ENCODE measurements at places on chromosomes 13 and 19. TPM values are rescaled to one million over a fixed set of nuclear protein-coding genes. Genes with fewer than 3 reads are reported as not detected.
A peak's percentile ranks its signal among the peaks of the same experiment; 100 is the strongest.

GRCh38 chr13:60583196-60583888 lies 186.3 kb downstream of the TDRD3 start:
- H3K4me1 ChIP-seq = no peaks in the 10 kb centered on the region
- H3K36me3 ChIP-seq = no peaks in the 10 kb centered on the region
- no peak for DNase-seq
- H3K27me3 ChIP-seq = no peaks in the 10 kb centered on the region
- H3K27ac ChIP-seq = no peak overlapping the region

DNA sequence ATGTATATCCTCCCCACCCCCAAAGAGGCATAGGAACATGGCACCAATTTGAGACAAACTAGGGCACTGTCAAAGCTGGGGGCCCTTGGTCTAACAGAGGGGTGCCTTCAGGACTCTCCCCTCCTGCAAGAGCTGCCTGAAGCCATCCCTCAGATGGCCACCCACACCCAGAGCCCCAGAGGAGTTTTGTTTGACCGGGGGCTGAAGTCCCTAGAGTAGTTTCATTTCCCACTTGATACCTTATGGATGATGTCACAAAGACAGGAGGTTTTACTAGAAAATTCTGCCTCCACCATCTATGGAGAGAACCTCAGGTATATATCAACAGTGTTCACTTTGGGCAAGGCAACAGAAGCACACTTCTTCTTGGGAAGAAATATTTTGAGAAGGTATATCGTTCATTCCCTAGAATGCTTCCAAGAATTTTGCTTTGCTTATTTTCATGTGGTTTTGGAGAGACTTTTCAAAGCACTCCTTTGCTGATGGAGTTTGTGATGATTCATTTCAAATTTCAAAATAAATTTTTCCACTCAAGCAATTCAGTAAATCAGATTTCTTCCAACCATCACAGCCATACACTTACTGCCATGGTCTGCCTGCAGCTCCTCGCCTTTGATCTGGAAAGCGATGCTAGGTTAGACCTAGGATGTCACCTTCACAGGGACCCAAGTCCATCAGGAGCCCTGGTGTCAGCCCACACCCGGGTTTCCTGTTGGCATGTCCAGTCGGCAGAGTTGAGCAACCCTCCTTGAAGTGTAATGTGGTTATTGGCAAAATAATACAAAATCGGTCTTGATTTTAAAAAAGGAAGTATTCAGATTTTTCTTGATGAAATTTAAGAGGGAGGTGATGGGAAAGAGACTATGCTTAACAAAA lies 207.0 kb downstream of the SHISA2 start:
- no peak for DNase-seq
- H3K4me1 ChIP-seq = peaks cover 19% of the 10 kb centered on the region
- H3K36me3 ChIP-seq = no peaks in the 10 kb centered on the region
- no peaks in the 10 kb centered on the region for H3K27me3 ChIP-seq
- no peak overlapping the region for H3K27ac ChIP-seq
- no peak overlapping the region for H3K4me3 ChIP-seq

DNA sequence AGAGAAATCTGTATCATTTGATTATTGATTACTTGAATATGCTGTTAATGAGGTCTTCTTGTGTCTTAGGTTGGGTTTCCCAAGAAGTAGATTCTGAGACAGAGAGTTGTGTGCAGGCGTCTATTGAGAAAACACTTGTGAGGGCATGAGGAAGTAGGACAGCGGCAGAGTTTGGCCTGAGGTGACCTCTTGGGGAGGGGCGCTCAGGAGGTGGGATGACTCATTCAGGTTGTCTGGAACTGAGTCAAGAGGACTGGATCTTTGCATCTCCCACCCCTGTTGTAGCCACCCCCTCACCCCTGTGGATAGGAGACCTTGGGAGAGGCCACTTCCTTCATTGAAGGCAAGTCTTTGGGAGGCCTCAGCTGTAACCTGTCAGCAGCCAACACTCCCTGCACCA lies 35.2 kb upstream of the WDFY2 start:
- DNase-seq = no peak
- no peaks in the 10 kb centered on the region for H3K36me3 ChIP-seq
- H3K27ac ChIP-seq = no peak overlapping the region
- H3K27me3 ChIP-seq = no peaks in the 10 kb centered on the region
- no peak overlapping the region for H3K4me3 ChIP-seq

GRCh38 chr13:45332036-45332830 lies 8.8 kb downstream of the TPT1 start:
- peak; percentile 54 for DNase-seq
- H3K4me1 ChIP-seq = peaks cover 35% of the 10 kb centered on the region
- no peak overlapping the region for H3K4me3 ChIP-seq
- H3K36me3 ChIP-seq = peaks cover 32% of the 10 kb centered on the region
- H3K27ac ChIP-seq = peak overlapping the region; percentile 15
- H3K27me3 ChIP-seq = no peaks in the 10 kb centered on the region

DNA sequence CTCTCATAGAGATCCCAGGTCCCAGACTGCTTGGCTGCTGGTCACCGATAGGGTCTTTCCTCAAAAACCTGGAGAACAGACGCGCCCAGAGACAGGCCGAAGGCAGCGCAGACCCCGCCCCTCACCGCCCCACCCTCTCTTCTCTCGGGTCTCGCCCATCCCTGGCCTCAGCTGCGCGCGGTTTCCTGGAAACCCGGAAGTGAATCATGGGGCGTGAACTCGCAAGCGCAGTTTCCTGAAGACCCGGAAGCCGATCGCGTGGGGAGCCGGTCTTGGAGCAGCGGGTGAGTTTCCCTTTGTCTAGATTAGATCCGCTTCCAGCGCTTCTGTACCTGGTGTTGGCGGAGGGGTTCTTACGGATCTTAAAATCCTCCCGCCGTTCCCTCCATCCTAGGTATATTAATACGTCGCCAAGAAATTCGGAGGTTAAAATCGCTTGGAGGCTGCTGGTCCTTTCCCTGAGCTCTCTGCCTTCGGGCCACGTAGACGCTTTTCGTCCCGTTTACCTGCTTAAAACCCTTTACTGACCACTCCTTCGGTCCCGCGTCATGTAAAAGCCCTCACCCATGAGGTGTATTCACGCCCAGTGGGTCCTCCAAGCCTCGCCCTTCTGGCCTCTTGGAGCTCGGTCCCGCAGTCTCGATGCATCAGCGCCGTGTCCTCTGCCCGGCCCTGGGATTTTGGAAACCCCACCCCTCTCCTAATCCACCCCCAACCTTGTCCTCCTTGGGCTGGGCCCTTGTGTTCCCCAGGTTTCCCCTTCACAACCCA lies at the start of gene ZNF578:
TSS of gene ZNF578 (plus strand) at position 230 of the 771 bp plus-strand sequence. CDS start 48,293 bp downstream, outside the sequence.
- peak within 1 kb of the TSS; percentile 67 for H3K4me3 ChIP-seq
- H3K36me3 ChIP-seq = peaks cover 6% of the 10 kb centered on the region
- peak within 1 kb of the TSS; percentile 44 for H3K27ac ChIP-seq
- no peaks in the 10 kb centered on the region for H3K4me1 ChIP-seq

DNA sequence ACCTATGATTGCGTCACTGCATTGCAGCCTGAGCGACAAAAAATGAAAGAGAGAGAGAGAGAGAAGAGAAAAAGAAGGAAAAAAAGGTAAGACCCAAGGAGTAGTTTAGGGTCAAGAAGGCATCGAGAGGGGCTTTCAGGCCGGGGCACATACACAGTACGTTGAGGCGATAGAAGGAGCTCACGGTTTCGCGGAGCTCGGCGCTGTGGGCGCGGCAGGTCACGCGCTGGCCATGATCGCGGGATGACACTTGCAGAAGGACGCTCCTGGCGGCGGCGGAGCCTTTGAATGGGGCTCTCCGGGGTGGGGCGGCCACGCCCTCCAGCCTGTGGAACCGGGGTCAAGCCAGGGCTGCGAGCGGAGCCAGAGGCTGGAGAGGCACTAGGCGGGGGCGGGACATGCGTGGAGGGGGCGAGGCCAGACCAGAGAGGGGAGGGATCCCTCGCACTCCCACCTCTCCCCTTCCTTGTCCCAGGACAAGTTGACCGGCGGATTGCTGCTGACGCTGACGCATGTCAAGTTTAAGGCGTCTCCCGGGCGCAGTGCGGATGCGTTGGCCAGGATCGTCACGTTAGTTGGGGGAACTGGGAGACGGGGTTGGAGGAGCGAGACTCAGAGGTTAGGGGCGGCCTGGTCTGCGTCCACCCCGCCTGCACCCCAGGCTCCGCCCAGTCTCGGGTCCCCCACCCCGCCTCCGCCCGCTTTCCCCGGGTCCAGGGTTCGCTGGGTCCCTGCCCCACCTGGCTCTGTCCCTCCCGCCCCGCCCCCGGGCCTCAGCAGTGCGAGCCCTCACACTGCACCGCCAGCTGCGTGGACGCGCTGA lies 6.9 kb downstream of the NPHS1 start:
- H3K4me3 ChIP-seq = no peak overlapping the region
- no peaks in the 10 kb centered on the region for H3K4me1 ChIP-seq
- no peak for DNase-seq
- peaks cover 20% of the 10 kb centered on the region for H3K27me3 ChIP-seq

GRCh38 chr19:48635966-48636858 lies 967 bp downstream of the DBP start:
- no peaks in the 10 kb centered on the region for H3K27me3 ChIP-seq
- H3K4me1 ChIP-seq = peaks cover 26% of the 10 kb centered on the region
- H3K36me3 ChIP-seq = no peaks in the 10 kb centered on the region
- H3K27ac ChIP-seq = no peak overlapping the region
- H3K4me3 ChIP-seq = peak overlapping the region; percentile 57
- DNase-seq = no peak

DNA sequence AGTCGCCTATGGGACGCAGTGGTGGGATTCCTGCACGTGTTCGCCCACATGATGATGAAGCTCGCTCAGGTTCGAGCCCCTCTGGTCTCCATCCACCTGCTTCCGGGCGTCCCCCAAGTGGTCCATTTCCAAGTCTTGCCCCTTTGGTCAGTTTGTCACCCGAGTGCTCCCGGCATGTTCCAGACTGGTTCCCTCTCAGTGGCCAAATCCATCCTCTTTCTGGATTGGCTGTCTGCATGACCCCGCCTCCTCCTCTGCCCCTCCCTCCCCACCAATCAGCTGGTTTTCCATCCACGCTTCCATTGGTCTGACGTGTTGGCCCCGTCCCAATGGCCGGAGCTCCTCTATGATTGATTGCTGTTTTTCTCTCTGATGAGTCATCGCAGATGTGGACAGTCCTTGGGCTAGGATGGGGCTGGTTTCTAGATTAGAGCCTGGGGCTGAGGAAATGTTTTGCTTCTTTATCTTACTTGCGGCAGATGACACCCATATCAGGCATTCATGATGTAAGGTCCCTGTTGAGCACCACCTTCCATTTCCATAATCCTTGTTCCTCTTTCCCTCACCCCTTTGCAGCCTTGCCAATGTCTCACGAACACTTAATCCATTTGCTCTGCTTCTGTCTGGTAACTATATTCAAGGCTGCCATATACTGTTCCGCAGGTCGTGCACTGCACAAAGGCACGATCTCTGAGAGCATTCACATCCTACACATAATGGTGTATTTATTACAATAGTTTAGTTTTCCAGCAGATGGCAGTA lies 73.8 kb downstream of the MAP4K1 start:
- no peak overlapping the region for H3K4me3 ChIP-seq
- no peaks in the 10 kb centered on the region for H3K4me1 ChIP-seq
- H3K27ac ChIP-seq = no peak overlapping the region
- H3K36me3 ChIP-seq = peaks cover 33% of the 10 kb centered on the region

DNA sequence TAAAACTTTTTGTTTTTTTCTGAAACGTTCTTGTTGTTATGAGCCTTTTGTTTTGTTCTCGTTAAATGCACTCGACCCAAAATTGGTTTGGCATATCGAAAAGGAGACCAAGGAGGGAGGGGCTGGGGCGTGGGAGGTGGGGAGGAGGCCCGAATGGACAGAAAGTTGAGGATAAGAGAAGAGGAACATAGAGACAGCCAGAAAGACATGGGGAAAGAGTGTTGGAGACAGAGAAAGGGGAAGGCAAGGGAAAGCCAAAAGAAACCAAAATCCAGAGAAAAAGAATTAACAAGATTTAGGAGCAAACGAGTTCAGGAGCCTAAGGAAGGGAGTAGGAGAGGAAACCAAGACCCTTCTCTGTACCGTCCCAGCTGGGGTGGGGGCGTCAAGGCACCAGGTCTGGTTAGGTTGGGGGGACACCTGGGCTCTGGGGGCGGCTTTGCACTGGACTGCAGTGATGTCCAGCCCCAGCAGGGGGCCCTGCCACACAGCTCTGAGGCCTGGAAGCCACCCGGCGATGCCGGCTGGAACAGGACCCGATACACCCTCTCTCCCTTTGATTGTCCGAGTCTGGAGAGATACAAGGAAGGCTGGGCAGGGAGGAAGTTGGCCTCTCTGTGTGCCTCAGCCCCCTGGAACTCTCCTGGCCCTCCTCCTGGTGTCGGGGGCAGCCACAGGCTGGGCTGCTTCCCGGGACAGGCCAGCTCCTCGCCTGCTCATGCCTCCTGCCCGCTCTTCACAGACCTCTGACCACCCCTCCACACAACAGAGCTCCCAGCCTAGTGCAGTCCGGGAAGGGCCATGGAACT lies 11.6 kb upstream of the ASF1B start:
- no peaks in the 10 kb centered on the region for H3K4me1 ChIP-seq
- DNase-seq = peak; percentile 80
- H3K27me3 ChIP-seq = no peaks in the 10 kb centered on the region
- H3K27ac ChIP-seq = no peak overlapping the region
- H3K4me3 ChIP-seq = no peak overlapping the region
- no peaks in the 10 kb centered on the region for H3K36me3 ChIP-seq

DNA sequence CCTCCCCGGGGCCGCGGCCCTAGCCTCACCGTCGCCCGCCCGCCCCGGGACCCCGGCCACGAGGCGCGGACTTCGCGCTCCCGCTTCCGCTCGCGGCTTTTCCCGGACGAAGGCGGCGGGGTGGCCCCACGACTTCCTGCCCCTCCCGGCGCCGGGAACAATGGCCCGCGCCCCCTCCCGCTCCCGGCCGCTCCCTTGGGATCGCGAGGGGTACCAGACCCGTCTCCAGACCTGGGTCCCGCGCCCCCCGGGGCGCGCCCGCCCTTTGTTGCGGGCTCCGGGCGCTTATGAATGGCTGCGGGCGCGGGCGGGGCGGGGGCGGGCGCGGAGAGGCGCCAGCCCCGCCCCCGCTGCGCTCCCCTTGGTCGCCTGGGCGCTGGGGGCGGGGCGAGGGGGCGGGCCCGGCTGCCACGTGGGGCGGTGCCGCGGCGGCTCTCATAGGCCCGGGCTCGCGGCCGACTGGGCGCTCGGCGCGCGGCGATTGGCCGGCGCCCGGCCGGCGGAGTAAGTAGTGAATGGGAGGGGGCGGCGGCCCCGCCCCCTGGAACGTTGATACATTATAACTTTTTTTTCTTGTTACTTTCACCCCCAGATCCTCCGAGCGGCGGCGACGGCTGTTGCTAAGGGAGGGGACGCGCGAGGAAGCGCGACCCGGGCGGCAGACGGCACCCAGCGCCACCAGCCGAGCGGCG lies 1.1 kb downstream of the MIDN start:
- peaks cover 19% of the 10 kb centered on the region for H3K4me1 ChIP-seq
- H3K36me3 ChIP-seq = peaks cover 24% of the 10 kb centered on the region
- H3K27ac ChIP-seq = peak overlapping the region; percentile 91
- no peaks in the 10 kb centered on the region for H3K27me3 ChIP-seq

TEKTIP1 gene
- total RNA-seq = not detected

ATP1A3 gene
- total RNA-seq = 12.1 TPM

SCN1B gene
- 2.3 TPM for total RNA-seq

ARHGEF7 gene
- 30.7 TPM for total RNA-seq
